LoVo (cell line): ENCODE measurements at places on chromosomes 5 and 9.
A peak's percentile ranks its signal among the peaks of the same experiment; 100 is the strongest.

- DNase-seq: peak; percentile 48
Observed at GRCh38 chr9:122402403-122402871, 31.6 kb downstream of the PTGS1 start.

DNA sequence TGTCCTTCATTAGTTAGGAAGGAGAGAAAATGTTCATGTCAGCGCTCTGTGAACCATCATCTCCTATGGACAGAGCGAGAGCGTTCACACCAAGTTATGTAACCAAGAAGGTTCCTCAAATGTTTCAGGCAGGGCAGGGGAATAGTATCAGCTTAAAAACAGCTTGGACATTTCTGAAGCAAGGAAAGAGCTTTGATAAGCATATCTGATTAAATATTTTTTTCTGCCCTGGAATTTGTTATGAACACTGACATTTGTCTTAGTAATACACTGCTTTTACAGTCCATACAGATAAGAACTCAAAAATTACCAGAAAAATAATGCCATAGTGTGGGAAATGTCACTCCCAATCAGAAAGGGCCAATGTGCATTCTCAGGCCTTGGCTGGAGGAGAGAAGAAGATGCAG is 66.3 kb upstream of the LIFR start:
- no peak for DNase-seq

DNA sequence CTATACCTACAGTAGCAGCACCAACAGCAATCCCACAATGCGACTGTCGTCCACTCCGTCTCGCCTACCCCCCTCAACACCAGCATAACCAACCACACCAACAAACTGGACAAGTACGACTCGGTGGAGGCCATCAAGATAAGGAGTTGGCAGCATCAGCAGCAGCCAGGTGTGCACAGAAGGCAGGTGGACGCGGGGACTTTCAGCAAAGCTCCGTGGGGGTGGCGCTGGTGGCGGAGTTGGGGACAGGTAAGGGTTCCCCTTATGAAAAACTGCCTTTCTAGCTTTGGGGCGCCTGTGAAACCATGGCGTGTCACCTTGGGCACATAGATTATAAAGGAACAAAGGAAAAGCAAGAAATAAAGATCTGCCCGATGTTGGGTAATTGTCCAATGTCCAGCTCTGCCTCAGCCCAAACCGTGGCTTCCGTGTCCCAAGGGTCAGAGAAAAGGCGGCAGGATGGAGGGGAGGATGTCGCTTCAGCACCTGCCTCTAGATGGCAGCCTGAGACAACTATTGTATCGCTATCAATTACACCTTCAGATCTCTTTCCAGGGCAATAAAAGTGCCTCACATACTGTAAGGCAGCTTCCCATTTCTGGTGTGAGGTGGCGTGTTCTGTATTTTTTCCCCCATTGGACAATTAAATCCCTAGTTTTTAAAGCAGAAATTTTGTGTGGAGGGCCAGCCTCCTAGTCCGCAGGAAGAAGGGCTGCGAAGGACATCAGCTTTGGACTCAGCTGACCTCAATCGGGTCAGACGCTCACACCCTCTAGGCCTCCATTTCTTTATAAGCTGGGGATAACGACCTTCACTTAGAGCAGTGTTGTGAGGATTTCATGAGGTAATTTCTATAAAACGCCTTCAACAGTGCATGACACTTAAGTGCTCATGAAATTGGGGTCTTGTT is 58.8 kb downstream of the MTRR start:
- peak; percentile 74 for DNase-seq

GRCh38 chr5:169551146-169551545 is 32.4 kb upstream of the SPDL1 start:
- no peak for DNase-seq

DNA sequence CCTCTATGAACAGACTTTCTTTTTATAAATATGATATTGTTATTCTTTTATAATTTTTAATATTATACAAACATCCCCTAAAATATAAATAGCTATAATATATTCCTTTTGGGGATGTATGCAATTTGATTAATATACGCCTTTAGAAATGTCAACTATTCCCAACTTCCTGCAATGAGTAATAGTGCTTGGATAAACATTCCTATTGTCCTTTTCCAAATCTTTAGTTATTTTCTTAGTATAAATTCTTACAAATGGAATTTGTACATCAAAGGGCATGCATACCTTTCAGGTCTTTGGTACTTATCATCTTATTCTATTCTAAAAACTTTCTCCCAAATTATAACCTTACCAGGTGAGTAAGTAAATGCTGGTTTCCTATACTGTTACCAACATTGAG is 6.2 kb downstream of the NLN start:
- no peak for DNase-seq

DNA sequence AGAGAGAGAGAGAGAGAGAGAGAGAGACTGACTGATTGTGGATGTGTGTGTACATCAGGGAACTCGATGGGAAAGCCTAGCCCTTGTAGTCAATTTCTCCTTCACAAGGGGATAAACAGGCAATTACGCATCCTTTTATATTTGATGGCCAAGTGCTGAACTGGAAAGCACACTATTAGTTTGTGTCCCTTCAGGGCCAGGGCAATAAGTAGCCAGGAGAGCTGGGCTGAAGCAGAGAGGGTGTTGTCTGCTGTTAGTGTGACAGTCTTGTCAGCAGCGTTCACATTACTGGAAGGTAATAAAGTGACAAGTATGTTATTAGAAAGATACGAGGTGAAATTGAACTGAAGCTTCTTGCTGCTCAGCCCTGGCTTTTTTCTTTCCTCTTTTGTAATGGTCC is 457.7 kb downstream of the BNC2 start:
- no peak for DNase-seq
